ENCODE measurements at places on chromosomes 4 and X.
A peak's percentile ranks its signal among the peaks of the same experiment; 100 is the strongest.

DNA sequence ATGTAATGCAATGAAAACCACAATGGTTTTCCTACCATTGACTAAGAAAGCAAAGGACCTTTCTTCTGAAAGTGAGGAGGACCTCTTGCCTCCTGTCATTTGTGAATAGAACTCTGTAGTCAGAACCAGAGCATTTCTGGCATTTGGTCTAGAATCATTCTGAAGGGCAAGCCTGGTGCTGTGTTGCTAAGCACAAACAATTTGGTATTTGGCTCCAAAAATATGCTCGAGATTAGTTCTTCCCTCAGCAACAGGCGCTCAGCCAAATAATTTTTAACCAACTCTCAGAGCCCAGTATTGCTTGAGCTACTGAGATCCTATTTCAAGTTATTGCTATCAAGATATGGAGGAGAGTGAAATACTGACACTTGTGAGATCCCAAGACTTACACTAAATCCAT lies 71.0 kb downstream of the SNCA start:
- DNase-seq = no peak

DNA sequence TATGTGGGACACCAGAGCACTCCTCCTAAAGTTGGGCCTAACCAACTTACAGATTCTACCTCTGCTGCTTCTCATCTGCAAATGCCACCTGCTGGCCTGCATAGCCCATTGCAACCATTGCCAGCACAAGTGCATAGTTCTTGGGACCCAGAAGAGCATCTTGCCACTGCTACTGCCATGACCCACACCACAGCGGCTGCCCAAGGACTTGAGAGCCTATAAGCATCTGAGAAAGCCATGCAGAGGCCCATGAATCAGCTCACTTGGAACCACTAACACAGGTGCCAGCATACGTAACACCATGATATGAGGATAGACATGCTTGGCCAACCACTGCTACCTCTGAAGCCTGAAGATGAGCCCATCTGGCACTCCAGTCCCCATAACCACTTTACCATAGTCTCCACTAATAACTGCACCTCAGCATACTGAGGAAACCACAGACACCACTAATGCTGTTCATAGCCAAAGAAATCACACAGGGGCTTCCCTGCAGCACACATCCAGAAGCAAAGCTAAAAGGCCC lies 258.1 kb upstream of the AGTR2 start:
- DNase-seq = no peak

DNA sequence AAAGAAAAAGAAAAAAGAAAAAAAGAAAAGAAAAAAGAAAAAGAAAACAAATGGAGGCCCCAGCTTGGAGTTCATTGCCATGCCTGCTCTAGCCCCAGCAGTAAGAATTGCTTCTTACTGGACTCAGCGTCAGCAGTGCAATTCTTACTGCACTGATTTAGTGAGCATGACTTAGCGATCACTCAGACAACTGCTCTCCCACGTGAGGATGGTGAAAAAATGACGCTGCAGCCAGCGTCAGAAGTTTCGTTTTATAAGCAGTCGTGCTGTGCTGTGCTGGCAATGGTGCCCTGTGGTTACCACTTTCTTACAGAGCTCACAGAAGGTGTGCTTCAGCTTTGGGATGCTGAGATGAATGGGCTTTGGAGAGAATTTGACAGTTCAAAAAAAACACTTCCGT lies 68.3 kb upstream of the DDX3X start:
- DNase-seq = peak; percentile 17

GRCh38 chr4:25013756-25014661 lies 16.7 kb downstream of the LGI2 start:
- no peak for DNase-seq

- no peak for DNase-seq
Observed at GRCh38 chr4:187302457-187303150, 578.9 kb upstream of the FAT1 start.

DNA sequence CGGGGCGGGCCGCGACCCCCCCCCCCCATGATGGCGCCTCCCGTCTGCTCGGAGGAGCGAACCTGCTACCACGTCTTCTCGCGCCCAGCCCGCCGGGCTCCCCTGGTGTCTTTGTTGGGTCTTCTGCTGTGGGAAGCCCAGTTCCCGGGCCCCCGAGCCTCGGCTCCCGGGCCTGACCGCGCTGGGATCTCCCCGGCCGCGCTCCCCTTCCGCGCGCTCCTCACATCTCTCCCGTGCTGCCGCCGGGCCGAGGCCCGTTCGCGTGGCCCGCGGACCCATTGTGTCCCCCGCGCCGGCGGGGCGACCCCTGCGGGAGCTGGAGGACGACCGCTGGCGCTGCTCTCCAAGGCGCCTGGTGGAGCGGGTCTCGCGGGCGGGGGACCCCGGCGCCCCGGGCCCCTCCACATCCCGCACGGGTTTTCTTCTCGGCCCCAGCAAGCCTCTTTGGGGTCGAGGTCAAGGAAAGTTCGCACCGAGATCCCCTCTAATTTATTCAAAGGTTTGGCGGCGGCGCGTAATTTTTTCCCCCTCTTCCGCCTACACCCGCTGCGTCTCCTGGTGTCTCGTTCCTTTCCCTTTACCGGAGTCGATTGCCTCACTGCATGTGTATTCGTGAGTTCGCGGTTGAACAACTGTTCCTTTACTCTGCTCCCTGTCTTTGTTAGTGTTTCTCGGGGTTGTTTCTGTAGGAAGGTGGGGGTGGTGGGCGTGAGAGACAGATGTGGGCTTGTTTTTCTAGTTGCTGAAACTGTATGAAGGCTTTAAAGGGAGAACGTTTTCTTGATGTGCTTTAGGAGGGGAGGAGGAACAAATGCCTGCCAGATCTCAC lies 770 bp downstream of the SMAD1 start:
- DNase-seq = no peak

DNA sequence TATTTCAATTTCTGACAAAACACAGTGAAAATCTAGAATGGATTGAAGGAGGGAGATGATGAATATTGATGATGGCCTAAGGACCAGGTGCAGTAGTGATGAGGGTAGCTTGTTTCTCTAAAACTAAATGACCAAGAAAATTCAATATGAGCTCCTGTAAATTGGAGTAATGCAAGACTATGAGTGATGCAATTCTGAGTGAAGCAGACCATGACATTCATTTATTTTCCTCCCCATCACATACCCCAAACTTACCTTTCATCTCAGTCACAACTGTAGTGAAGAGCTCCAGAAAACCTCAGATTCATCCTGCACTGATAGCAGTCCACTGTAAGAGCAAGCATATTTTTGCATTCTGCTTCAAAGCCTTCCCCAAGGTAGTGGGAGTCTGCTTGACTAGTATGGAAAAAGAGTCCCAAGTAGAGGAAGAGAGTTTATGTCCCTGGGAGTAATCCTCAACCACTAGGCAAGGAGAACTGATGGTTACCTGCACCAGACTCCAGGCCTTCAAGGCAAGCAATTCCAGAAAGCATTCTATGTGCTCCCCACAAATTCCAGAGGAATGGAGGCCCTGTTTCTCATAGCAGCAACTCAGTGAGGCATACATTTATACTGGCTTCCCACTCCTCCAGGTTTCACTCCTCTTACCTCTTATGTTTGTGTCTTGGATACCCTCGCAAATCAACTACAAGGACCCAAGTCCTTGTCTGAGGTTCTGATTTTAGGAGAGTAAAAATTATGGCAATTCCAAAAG lies 47.2 kb downstream of the CXCL1 start:
- DNase-seq = no peak

DNA sequence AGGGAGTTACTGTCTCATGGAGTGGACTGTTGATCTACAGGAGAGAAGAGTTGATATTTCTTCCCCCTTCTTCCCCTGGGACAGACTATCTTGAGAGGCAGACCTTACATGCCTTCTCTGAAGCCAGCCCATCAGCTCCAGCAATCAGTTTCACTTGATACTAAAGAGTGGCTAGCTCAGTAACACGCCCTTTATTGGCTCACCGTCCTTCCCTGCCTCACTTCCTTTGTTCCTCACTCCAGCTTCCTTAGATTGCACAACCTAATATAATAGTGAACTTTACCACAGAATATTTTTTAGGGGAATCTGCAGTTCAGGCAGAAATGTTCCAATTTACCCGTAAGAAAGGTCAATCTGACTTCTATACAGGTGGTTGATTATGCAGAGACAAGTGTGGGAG lies 128.1 kb upstream of the NDP start:
- DNase-seq = no peak
